H54 (cell line): ENCODE measurements at places on chromosomes 16 and 17.
A peak's percentile ranks its signal among the peaks of the same experiment; 100 is the strongest.

DNA sequence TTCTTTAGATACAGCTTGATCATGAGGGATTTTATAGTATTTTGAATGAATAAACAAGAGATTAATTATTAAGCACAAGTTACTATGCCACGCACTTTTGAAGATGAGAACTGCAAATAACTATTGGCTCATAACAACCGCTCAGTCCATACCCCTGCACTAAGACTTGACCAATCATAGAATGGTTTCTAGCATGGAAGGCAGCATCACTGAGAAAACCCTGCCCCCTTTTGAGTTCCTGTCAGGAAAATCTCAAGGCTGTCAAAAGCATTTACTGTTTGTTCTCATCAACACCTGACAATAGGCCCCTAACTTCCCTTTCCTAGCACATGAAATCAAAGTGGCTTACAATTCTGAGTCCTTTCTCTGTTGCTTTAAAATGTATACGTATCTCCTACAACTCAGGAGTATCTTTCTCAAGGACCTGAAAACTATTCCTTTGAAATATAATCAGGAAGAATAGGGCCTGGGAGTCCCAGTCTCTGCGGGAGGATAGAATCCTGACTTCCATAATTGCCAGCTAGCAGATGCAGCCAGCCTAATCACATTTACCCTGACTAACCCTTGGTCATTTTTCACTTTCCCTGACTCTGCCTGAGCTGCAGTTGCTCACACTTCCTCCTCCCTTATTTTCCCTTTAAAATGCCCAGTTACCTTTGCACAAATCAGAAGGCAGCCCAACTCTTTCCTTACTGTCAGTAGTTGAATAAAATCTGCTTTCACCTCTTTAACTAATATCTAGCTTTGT, 9.1 kb upstream of the MMD start:
- no peak for DNase-seq

DNA sequence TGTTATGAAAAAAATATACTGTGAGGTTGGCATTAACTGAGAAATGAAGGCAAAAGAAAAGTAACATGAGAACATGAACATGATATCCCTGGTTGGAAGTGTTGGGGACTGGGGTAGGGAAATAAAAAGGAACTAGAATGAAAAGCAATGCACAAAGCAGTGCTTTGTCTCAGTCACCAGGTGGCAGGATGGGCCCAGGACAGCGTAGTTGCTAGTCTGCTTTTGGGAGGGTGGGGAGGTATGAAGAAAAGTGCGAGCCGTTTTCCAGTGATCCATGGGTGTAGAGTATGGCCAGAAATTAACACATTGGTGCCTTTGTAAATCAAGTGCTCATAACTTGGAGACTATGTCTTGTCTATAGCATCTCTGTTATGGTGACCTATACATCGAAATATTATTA, 662.5 kb upstream of the SALL1 start:
- no peak for DNase-seq

DNA sequence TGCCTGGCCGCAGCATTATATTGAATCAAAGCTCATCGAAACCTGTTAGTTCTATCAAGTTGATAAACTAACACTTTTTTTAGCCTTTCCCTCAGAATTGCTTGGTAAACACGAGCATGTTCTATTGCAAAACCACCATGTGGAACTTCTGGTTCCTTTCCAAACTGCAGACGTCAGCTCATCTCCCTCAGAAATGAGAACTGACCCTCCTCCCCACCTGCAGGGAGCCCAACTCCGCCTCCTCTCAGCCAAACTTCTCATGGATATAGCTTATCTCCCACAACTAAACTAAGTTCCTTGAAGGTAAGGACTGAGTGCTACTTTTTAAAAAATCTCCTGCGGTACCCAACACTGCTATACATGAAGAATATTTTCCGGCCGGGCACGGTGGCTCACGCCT, 6.7 kb downstream of the SHMT1 start:
- no peak for DNase-seq

DNA sequence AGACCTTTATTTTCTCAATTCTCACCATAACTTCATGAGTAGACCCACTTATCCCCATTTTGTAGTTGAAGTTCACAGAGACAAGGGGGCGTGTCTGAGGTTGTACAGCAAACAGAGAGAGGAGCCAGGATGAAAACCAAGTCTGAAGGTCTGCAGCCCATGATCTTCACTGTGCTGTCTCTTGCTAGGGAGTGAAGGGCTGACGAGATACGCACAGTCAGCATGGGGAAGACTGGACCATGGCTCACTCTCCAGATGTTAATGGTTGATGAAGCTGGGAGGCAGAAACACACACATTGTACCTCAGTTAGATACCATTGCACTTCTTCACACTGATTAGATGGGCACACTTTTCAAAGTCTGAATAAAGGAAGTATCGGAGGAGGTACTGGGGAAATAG, 5.8 kb upstream of the MT4 start:
- no peak for DNase-seq

DNA sequence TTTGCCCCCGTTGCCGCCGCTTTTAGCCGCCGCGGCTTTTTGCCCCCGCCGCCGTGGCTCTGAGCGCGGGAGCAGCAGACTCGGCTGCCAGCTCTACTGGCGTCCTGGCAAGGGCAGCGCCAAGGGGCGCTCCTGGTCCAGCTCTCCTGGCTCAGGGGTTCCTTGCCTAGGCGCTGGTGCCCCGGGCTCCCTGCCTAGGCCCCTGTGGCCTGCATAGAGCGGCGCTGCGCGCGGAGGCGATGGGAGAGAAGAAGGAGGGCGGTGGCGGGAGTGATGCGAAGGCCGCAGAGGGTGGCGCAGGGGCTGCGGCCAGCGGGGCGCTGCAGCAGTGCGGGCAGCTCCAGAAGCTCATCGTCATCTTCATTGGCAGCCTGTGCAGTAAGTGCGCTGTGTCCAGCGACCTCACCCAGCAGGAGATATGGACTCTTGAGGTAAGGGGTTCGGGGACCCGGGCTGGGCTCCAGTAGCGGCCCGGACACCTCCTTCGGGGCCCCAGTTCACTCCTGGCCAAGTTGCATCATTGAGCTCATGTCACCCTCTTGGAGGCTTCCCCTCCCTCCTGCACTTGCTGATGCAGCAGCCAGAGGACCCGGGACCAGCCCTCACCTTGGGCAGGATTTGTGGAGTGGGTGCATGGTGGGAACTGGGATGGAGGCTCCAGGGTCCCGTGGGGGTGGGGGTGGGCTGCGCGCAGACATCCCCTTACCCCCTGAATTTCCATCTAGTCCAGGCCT, 1344.4 kb downstream of the TP53TG3F start:
- DNase-seq: no peak

DNA sequence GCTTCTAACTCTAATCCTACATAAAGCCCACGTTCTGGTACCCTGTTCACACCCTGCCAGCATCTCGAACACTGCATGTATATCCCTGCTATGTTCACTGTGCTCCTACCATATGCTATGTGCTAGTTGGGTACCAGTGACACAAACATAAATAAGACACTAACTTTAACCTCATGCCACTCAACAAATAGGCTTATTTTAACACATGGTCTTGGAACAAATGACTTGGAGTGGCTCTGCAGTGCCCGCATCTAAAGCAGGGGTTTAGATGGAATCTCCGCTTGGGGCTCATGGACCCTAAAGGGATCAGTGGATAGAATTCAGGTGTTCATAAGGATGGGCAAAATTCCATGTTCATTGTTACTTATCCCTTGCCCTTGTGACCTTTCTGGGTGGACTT, 175.7 kb upstream of the ZKSCAN2 start:
- DNase-seq: no peak

DNA sequence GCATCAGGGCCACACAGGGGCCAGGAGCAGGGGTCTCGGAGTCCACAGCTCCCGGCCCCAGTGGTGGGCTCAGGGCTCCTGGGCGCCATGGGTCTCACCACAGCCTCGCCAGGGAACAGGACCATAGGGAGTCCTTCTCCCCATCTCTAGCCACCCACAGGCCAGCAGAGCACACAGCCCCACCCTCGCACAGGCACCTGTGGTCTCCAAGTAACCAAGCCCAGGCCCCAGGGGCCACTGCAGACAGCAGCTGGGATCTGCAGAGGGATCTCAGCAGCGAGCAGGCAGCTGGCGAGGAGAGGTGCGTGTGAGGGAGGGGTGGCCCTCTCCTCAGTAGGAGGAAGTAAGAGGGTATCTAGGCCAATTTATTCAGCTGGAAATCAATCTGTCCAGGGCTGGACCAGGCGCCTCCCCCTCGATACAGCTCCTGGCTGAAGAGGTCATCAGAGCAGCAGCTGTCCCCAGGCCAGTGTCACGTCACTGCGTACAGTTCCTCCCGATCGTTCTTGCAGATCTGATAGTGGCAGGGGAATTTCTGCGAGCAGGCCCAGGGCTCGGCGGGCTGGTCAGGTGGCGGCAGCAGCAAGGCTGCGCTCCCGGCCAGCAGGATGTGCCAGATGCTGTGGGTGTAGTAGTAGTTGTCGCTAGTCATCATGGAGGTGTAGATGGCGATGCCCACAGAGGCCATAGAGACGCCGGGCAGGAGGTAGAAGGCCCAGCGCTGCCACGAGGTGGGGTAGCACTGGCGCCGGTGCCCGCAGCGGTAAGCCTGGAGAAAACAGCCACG, 1.4 kb upstream of the MRPL28 start:
- no peak for DNase-seq

DNA sequence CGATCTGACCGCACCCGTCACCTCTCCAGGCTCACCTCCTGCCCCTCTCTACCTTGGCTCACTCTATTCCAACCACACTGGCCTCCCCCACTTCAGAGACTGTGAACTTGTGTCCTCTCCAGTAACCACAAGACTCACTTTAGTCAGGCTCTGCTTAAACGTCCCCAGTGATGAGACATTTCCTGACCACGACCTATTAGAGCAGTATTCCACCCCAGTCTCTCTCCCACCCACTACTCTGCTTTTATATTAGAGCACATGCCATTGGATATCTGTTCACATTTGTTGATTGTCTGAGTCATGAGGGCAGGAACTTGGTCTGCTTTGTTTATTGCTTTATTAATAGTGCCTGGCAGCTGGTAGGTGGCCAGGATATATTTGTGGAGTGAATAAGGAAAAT, 20.1 kb downstream of the COX11 start:
- peak; percentile 40 for DNase-seq

DNA sequence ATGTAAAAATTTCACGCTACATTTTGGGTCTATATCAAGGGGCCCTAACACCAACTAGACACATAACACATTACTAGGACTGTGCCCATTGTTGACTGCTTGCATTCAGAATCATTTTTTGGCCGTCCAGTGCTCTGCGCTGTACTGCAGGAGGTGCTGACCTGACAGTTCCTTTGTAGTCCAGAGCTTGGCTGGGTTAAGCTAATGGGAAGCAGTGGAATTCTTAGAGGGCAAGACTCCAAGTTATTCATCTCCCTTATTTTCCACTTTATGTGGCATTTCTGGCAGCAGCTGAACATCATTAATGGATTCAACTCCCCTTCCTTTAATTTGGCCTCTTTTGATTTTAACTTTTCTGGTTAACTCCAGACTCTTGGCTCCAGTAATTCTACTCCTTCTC, 351.7 kb downstream of the CDH8 start:
- DNase-seq: no peak

DNA sequence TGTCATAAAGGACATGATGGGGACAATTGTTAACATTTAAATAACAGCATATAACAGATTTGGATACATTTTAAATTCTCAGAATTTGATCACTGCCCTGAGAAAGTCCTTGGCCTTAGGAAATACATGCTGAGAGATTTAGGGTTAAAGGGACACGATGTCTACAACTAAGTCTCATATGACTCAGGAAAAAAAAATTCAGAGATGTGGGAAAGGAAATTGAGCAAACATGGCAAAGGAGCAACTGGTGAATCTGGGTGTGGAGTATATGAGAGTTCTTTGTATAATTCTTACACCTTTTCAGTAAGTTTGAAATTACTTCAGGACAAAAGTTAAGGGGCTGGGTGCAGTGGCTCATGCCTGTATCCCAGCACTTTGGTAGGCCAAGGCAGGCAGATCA, 18.2 kb downstream of the MPP3 start:
- DNase-seq: peak; percentile 58

- DNase-seq: peak; percentile 28
Measured at GRCh38 chr17:15914400-15915170, 30.3 kb upstream of the ADORA2B start.

DNA sequence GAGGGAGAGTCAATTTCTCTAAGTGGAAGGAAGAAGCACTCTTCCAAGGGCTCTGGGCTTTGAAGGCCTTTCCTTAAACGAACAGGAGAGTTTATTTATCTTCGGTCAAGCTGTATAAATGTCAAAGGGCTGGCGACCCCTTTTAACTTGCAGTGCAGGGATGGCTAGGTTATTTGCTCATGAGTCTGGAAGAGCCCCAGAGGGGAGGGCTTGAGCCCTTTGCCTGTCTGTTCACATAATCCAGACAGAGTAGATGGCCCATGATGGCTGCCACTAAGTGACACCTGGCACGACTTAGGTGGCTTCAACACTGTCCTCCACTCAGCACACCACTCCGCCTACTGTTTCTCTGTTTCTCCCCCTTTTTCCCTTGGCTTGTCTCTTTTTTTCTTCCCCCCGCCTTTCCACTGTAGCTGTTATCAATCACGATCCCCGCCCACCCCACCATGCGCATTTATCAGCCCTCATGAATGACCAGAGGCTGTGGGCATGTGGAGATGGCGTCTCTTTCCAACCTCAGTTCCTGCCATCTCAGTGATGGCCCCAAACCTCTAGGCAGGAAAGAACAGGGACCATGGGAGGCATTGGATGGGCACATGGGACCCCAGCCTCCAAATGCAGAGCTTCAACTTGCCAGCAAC, 408.7 kb upstream of the TNRC6C start:
- no peak for DNase-seq

GRCh38 chr16:25192096-25192495, 24.7 kb upstream of the AQP8 start:
- peak; percentile 57 for DNase-seq

DNA sequence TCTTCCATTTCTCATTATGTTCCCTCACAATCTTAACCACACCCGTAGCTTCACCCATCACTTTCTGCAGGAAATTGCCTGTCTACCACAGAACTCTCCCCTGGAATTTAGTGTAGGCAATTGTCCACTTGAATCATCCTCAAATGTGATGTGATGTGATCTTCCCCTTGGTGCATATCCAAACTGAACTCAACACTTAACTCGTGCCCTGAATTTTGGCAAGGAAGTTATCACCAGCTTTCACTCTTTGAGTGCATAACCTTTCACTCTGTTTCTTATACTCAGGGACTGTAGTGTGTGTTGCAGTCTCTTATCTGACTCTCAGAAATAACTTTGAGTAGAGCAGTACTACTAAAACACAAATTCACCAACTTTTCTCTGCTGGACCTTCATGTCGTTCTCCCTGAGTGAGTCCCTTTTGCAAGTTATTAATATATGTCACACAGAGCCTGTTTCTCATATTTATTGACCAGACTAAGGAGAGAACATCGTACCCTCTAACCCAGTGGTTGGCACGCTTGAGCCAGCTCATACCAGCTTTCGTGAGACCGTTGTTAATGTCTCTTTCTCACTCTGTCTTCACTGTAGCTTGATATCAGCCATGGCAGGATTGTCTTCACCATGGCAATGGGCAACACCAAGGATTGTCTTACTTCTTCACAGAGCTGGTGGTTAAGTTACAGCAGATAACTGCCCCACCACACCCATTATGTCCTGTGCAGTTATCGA, 558.9 kb upstream of the HSBP1 start:
- DNase-seq: no peak

GRCh38 chr16:11880007-11880406, 28.7 kb upstream of the RSL1D1 start:
- no peak for DNase-seq
